Dermis microvascular lymphatic vessel endothelial cell (primary cell): ENCODE measurements at places on chromosomes 12 and 14. TPM values are rescaled to one million over a fixed set of nuclear protein-coding genes. Genes with fewer than 3 reads are reported as not detected.

Gene MAP1LC3B2
- 0.13 and 0.63 TPM in 2 replicates for total RNA-seq

Gene PIWIL1
- under 0.01 TPM in 1 of 2 replicates, not detected in the other for total RNA-seq

Gene OVCH1
- under 0.01 TPM in 1 of 2 replicates, not detected in the other for total RNA-seq

Gene TAS2R46
- 1.0 and 1.4 TPM in 2 replicates for total RNA-seq

Gene MGST1
- total RNA-seq = 9.7 and 19.4 TPM in 2 replicates

Gene CFAP54
- total RNA-seq = 6.2 and 9.2 TPM in 2 replicates

Gene NAV3
- 2.3 and 10.8 TPM in 2 replicates for total RNA-seq

Gene DYNLL1
- 241 and 279 TPM in 2 replicates for total RNA-seq

Gene PTPRR
- under 0.01 TPM in 2 replicates for total RNA-seq

Gene ASB2
- total RNA-seq = not detected in 2 replicates

Gene PLBD1
- total RNA-seq = 0.38 and 1.0 TPM in 2 replicates

Gene CACNA2D4
- under 0.01 and 0.26 TPM in 2 replicates for total RNA-seq

Gene KLRD1
- total RNA-seq = under 0.01 and 0.13 TPM in 2 replicates

Gene ATXN7L3B
- 19.5 and 28.1 TPM in 2 replicates for total RNA-seq

Gene ARHGAP5
- 24.5 and 27.8 TPM in 2 replicates for total RNA-seq
